Motor neuron (in vitro differentiated cells): ENCODE measurements at places on chromosomes 5 and 9. TPM values are rescaled to one million over a fixed set of nuclear protein-coding genes. Genes with fewer than 3 reads are reported as not detected.

Gene OR1Q1
- not detected in 2 replicates for total RNA-seq

Gene PPP2R2B
- 67.9 and 69.7 TPM in 2 replicates for total RNA-seq

Gene NTNG2
- 0.59 and 0.68 TPM in 2 replicates for total RNA-seq

Gene DDX46
- 71.4 and 80.6 TPM in 2 replicates for total RNA-seq

Gene SPINK4
- not detected in 2 replicates for total RNA-seq

Gene BTNL3
- total RNA-seq = 0.27 TPM in 1 of 2 replicates, not detected in the other

Gene CDKN2B-AS1
- total RNA-seq = 3.6 and 4.6 TPM in 2 replicates

Gene CAMK2A
- 0.13 and 1.5 TPM in 2 replicates for total RNA-seq

Gene SFXN1
- total RNA-seq = 47.1 and 54.5 TPM in 2 replicates

Gene DMGDH
- 1.5 and 1.8 TPM in 2 replicates for total RNA-seq

Gene RIC1
- 28.3 and 31.7 TPM in 2 replicates for total RNA-seq

Gene BSPRY
- 0.39 TPM in 1 of 2 replicates, not detected in the other for total RNA-seq

Gene FAM200C
- total RNA-seq = 3.8 and 4.6 TPM in 2 replicates

Gene EMB
- 13.6 and 14.3 TPM in 2 replicates for total RNA-seq

Gene MYMK
- total RNA-seq = not detected in 2 replicates

Gene C9orf153
- 0.30 and 0.49 TPM in 2 replicates for total RNA-seq

Gene ROPN1L
- 1.1 and 1.4 TPM in 2 replicates for total RNA-seq

Gene KIAA0825
- total RNA-seq = 5.0 and 5.1 TPM in 2 replicates

Gene ATP10B
- total RNA-seq = 0.22 and 0.46 TPM in 2 replicates

Gene FGF10
- total RNA-seq = 1.1 and 2.6 TPM in 2 replicates

Gene DDX4
- total RNA-seq = not detected in 2 replicates

Gene PIP5K1B
- 0.32 and 0.88 TPM in 2 replicates for total RNA-seq

Gene PHF24
- total RNA-seq = 0.41 and 0.75 TPM in 2 replicates

Gene SPATA31E1
- 0.15 and 0.16 TPM in 2 replicates for total RNA-seq

Gene CAMK4
- 10.6 and 13.8 TPM in 2 replicates for total RNA-seq

Gene GARIN3
- 0.14 and 0.26 TPM in 2 replicates for total RNA-seq

Gene RNF130
- 69.9 and 71.6 TPM in 2 replicates for total RNA-seq

Gene ARHGEF28
- 0.81 and 1.7 TPM in 2 replicates for total RNA-seq

Gene DMRT3
- not detected in 2 replicates for total RNA-seq

Gene WDR31
- total RNA-seq = 3.5 and 3.8 TPM in 2 replicates

Gene FBXO38
- 38.4 and 39.4 TPM in 2 replicates for total RNA-seq

Gene C5orf58
- total RNA-seq = 2.4 and 3.2 TPM in 2 replicates

Gene ESM1
- 1.3 TPM in 1 of 2 replicates, not detected in the other for total RNA-seq

Gene GABBR2
- total RNA-seq = 6.5 and 7.7 TPM in 2 replicates

Gene KLHL3
- total RNA-seq = 4.3 and 7.3 TPM in 2 replicates

Gene PLAC8L1
- 1.9 TPM in 1 of 2 replicates, not detected in the other for total RNA-seq

Gene IL33
- total RNA-seq = 0.09 TPM in 1 of 2 replicates, not detected in the other

Gene LRRC19
- total RNA-seq = 0.09 and 0.29 TPM in 2 replicates

Gene SLC1A1
- 0.10 TPM in 1 of 2 replicates, not detected in the other for total RNA-seq

Gene HK3
- 0.31 and 0.46 TPM in 2 replicates for total RNA-seq

Gene FBXW5
- 40.2 and 41.5 TPM in 2 replicates for total RNA-seq

Gene FBP2
- not detected in 2 replicates for total RNA-seq

Gene WWC1
- total RNA-seq = 13.7 and 14.6 TPM in 2 replicates

Gene ZCCHC7
- total RNA-seq = 28.6 and 31.3 TPM in 2 replicates

Gene MZB1
- total RNA-seq = 0.43 and 0.52 TPM in 2 replicates

Gene SAP30L
- 20.5 and 27.3 TPM in 2 replicates for total RNA-seq

Gene MLANA
- total RNA-seq = 0.74 and 0.78 TPM in 2 replicates
